Muscle of leg (tissue), 16 donors: ENCODE measurements at places on chromosomes 2 and 18.

GRCh38 chr2:55672630-55673029 is 21.0 kb downstream of the PNPT1 start:
- peak; percentile 68 for DNase-seq

DNA sequence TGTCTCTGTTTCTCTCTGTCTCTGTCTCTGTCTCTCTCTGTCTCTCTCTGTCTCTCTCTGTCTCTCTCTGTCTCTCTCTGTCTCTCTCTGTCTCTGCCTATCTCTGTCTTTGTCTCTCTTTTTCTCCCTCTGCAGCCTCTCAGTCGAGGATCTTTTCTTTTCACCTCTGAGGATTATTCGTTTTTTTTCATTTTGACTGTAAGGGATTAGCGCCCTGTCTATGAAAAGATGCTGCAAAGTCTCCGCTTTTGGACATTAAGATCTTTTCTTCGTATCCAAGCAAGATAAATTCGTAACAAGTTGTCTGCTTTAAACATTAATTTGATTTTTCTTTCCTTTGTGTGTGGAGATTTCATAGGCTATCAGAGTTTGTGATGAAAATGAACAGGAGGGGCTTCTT is 191.2 kb upstream of the TPO start:
- no peak for DNase-seq

DNA sequence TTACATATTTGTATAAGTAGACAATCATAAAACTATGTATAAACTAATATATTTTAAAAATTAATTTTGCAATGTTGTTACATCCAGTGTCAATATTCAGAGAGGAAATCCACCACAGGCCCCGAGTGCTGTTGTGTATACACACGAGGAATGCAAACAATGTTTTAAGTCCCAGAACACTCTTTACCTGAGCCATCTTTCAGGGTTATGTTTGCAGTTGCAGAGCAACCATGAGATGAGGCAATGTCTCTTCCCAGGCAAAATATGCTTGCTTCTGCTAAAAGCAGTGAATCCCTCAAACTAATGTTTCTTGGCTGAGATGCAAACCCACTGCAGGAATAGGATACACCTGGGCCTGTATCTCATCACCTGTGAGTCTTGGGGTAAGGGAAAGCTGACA is 91.3 kb downstream of the ASXL2 start:
- DNase-seq, result no peak

GRCh38 chr2:65057391-65058052 is 1.3 kb downstream of the CEP68 start:
- DNase-seq, result peak; percentile 55

- DNase-seq, result no peak
Measured at GRCh38 chr2:223880796-223881195, 43.4 kb upstream of the AP1S3 start.

DNA sequence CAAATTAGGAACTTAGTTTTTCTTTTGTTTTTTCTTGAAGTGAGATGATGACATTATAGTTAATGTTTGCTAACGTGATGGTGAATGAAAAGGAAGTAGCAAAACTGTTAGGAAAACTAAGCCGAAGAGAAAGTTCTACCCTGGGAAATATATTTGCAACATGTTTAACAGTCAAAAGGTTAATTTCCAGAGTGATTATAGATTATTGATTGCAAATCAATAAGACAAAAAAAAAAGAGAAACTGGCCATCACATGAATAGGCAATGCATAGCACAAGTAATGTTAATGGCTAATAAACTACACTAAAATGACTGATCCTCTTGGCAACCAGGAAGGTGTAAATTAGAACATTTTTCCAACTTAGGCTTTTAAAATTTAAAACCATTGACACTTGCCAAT is 26.0 kb upstream of the AMMECR1L start:
- no peak for DNase-seq

DNA sequence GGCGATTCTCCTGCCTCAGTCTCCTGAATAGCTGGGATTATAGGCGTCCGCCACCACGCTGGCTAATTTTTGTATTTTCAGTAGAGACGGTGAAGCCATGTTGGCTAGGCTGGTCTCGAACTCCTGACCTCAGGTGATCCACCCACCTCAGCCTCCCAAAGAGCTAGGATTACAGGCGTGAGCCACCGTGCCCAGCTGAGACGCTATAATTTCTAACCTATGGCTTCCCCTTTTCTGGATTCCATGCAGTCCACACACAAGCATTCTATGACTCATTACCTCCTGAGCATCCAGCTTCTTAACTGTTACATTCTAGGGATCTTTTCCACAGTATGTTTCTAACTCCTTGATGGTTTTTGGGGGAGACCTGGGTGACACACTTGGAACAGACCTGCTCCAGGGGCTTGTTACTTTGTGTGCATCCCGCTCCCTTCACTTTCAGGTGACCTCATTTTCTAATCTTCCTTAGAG is 11.8 kb upstream of the KCMF1 start:
- DNase-seq, result no peak

DNA sequence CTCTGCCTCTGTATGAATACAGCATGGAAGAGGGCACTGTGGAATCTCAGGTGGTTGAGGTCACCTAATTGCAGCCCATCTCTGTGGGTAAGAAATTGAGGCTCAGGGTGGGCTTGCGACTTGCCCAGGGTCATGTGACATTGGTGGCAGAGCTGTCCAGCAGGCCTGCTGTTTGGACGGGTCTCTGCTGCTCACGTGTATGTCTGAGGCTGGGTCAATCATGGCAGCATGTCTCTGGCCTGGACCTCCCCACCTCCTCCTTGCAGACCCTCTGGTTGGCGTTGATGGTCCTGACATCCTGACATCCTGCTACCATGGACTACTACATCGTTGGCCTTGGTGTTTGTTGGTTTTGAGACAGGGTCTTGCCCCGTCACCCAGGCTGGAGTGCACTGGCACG is 64.3 kb upstream of the HPCAL1 start:
- no peak for DNase-seq

DNA sequence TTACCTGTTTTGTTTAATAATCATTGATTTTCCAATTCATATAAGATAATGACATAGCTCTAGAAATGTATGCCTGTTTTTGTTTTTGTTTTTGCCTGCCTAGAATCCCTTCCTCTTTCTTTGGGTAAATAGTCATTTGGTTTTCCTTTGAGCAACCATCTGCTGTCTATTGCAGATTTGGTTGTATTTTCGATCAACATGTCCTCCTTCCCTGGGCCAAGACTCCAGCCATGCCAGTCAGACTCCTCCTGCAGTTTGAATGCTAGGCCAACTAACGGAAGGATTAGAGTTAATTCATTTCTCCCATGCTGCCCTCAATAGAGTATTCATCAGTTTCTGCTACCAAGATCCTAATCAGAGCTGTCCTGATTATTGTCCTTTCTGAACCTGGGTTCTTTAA is 67.1 kb downstream of the MAIP1 start:
- no peak for DNase-seq

DNA sequence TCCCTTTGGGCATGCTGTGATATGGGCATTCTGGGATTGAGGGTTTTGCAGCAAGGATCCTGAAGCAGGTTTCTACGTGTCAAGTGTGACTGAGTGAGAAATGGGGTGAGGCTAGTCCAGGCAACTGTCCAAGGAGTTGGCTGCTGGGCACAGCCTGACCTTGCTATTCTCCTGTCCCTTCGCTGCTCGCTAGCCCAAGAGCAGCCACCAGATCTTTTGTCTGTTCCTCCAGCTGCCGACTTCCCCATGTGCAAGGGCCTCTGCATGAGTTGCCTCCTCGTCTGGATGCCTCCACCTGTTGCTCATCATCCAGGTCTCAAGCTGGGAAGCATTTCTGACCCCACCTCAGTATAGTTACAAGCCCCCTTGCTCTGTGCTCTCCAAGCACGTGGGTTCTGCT is 71.1 kb downstream of the DYSF start:
- DNase-seq, result no peak

- no peak for DNase-seq
Measured at GRCh38 chr2:19598971-19599370, 240.5 kb upstream of the OSR1 start.

GRCh38 chr2:11427224-11427623 is 38.7 kb downstream of the E2F6 start:
- no peak for DNase-seq

DNA sequence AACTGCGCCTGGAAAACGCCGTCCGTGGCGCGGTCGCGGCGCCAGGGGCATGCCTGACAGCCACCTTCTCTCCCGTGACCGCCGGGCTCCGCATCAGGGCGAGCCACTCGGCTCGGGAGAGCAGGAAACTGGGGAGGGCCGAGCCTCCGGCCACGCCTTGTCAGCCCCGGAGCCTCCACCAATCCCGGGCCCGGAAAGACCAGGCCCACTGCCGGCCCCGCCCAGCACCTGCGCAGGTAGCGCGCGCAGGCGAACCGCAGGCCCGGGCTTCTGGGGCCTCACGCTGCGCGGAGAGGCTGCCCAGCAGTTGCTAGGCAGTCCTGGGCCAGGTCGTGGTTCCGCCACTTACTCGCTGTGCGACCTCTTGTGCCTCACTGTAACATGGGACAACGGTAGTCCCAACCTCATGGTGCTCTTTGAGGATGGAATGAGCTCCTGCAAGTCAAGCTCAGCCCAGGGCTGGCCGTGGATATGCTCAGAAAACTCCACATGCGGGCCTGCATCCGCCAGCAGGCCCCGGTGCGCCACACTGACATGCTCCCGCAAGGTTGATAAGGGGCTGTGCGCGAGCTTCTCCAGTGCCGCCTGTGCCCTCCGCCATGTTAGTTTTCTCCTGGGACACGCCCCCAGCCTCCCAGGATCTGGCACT is 97.1 kb downstream of the INHBB start:
- no peak for DNase-seq

- no peak for DNase-seq
Measured at GRCh38 chr2:186558512-186559276, 31.2 kb upstream of the ITGAV start.

DNA sequence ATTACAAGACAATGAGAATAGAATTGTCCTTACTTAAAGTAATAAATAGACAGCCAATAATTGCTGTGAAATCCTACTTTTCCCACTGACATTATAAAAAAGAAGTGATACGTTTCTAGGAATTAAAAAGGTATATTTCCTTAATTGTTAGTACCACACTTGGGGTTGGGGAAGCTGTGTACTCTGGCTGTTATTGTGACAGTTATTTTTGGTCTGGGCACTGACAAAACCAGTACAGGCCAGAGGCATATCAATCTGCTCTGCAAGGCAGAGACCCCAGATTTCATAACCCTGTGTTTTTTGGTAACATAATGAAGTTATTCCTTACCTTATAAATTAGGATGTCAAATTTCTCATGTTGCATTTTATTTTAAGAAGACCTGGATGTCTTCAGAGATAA is 66.5 kb downstream of the RAB10 start:
- no peak for DNase-seq
